ENCODE measurements at places on chromosomes 7 and 10. TPM values are rescaled to one million over a fixed set of nuclear protein-coding genes. Genes with fewer than 3 reads are reported as not detected.

- DNase-seq: no peak
- H3K4me1 ChIP-seq: no peaks in the 10 kb centered on the region
- no peak overlapping the region for H3K4me3 ChIP-seq
- H3K36me3 ChIP-seq: no peaks in the 10 kb centered on the region
- no peak overlapping the region for H3K27ac ChIP-seq
- no peaks in the 10 kb centered on the region for H3K27me3 ChIP-seq
Observed at GRCh38 chr7:114180556-114181266, 233.9 kb upstream of the FOXP2 start.

GRCh38 chr10:91556691-91557566 is 75.9 kb downstream of the PPP1R3C start:
- no peak for DNase-seq
- H3K27ac ChIP-seq: no peak overlapping the region
- H3K36me3 ChIP-seq: peaks cover 1% of the 10 kb centered on the region

TRPV5 gene
- not detected for total RNA-seq

GNG11 gene
- total RNA-seq: not detected
